ENCODE measurements at places on chromosomes 13 and 19.

DNA sequence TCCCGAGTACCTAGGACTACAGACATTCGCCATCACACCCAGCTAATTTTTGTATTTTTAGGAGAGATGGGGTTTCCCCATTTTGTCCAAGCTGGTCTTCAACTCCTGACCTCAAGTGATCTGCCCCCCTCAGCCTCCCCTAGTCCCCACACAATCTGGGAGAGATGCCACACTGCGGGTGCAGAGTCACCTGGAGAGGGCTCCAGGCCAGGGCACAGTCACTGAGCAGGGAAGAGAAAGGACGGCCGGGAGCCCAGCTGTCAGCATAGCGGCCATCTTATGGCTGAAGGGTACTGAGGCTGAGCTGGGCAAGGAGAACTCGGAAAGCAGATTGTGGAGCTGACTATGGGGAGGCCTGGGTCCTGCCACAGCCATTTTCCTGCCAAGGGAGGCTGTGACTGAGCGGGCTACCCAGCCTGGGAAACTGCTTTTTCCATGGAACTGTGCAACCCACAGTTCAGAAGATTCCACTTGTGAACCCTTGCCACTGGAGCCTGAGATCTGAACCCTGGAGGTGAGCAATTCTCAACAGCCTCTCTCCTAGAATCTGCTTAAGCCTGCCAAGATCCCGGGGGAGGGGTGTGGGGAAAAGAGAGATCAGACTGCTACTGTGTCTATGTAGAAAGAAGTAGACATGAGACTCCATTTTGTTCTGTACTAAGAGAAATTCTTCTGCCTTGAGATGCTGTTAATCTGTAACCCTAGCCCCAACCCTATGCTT is 109.2 kb downstream of the ZNF486 start:
- no peak for DNase-seq

GRCh38 chr13:106567474-106568298 is at the start of gene ARGLU1:
TSS of gene ARGLU1 (minus strand) at chr13:106568137. CDS start at chr13:106567919, 218 bp downstream.
- DNase-seq, result peak; percentile 94

GRCh38 chr13:113113846-113114271 is 8.3 kb downstream of the F7 start:
- DNase-seq, result no peak

DNA sequence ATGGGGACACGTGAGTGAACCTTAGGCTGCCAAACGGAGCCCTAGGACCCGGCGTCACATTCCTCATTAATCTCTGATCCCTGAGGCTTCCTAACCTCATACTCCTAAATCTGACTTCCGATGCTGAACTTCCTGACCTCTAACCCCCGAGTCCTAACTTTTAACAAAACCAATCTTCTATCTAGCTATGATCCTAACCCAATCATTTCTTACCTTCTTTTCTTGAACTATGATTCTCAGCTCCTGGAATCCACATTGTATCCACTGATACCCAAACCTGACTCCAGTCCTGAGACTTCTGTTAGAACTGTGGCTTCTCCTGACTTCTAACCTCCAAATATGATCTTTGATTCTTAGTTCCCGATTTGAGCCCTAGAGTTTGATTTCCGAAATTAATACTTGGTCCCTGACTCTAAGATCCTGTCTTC is 447 bp downstream of the NFKBIB start:
- no peak for DNase-seq

GRCh38 chr19:44740351-44740824 is 8.1 kb upstream of the BCL3 start:
- DNase-seq, result no peak

DNA sequence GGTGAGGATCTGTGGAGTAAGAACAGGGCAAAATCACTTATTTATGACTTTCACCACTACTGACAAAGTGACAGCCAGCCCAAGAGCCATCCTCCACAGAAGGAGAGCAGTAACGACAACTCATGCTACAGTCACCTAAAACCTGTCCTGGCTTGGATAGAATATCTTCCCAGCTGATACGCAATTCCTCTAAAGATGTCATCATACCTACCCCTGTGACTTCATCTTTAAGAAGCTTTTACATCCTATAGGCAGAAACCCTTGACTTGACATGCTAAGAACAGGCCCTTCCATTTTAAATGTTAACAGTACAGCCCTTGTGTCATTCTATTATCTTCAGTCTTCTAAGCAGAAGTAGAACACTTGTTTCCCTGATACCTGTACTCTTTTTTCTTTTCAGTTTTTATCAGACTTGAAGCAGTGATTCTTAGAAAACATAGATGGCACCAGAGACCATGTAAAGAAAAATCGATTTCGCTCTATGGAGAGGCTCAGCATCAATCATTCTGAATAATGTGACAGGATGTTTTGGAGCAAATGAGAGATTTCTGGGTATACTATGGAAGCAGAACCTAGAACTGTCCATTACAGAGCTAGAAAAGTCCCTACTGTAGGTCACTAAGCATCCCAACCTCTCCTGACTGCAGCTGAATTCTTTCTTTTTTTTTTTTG is 20.1 kb downstream of the STOML3 start:
- no peak for DNase-seq

DNA sequence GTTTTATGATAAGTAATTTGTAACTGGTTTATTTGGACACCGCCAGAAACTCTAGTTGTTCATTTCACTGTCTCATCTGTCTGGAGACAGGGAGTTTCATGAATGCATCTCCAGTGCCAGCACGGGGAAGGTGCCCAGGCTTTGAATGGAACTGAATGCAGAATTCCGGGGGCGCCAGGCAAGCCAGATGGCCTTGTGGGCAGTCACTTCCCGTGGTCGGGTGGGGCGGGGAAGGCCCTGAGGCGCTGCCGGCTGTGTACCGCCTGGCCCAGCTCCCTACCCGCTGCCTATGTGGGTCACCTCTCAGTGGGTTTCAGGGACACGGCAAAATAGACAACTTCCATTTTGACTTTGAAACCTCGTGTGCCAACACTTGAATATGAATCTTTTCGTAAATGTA is 28.8 kb upstream of the MCF2L start:
- no peak for DNase-seq

DNA sequence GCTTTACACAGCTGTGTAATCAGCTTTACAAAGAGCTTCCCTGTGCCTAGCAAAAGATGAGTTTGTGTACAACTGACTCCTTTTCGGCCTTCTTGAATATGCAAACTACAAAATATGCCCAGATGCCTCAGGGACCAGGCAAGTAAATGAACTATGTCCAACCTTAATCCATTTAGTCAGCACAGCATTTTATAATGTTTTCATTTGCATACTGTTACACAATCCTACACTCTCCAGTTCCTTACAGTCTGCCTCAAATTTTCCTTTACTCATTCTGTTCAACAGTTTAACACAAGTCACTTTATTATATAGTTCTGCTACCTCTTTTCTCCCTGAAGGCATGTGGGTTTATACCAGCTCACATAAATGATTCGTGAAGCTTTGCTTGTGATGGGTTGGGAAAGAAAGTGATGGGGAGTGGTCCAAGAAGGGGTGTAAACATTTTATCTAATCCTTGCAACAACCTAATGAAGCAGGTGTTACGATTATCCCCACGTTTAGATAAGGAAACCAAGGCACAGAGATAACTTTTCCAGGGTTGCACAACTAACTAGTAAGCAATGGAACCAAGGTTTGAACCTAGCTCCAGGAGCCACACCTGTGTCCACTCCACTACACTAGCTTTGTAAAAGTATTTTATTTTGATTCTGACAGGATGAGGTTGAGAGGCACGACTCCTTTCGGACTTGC is 3.3 kb upstream of the USP12 start:
- DNase-seq, result no peak

DNA sequence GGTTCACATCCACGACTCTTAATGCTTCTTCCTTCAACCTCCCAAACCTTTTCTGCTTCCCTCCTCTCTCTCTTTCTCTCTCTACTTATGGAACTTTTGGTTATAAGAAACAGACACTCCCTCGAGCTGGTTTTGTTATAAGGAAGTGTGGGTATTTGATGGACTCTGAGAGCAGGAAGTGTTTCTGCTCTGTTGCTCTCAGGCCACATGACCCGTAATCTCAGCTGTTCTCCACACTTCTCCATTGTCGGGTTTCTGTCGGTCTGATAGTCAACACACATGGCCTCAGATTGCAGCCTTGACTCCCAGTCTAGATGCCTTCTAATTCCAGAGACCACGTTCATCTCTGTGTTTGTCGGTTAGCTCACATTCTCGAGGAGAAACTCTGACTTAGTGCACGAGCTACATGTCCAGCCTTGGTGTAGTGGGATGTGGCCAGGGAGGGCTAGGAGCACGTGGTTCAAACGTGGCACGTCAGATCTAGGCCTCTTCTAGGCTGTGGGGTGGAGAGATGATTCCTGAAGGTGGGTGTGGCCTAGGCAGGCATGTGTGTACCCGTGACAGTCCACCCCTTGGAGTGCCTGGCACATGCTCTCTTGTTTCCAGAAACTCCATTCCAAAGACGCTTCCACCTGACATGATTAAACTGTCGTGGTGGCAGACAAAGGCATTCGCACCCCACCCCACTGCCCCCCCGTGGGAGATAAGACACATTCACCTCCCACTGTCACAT is 26.3 kb downstream of the CNFN start:
- DNase-seq, result no peak

GRCh38 chr19:15199661-15200552 is 888 bp downstream of the NOTCH3 start:
- DNase-seq, result no peak

DNA sequence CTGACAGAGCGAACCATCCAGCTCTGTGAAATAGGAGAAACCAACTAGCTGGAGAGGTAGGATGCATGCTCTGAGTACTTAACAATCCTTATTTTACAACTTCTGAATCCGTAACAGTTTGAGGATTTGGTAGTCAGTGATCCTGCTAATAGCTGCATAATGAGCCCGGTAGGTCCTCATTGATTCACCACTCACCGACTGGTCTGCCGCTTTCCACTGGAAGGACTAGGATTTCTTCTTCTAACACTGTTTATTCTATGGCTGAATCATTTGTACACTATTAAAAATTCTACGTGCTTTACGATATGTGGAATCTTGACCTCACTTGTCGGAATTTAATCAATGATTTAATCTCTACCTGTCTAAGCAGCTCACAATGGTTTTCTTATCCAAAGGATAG is 33.9 kb downstream of the SPATA13 start:
- no peak for DNase-seq

GRCh38 chr19:3071768-3072167 is 9.5 kb upstream of the TLE5 start:
- no peak for DNase-seq

DNA sequence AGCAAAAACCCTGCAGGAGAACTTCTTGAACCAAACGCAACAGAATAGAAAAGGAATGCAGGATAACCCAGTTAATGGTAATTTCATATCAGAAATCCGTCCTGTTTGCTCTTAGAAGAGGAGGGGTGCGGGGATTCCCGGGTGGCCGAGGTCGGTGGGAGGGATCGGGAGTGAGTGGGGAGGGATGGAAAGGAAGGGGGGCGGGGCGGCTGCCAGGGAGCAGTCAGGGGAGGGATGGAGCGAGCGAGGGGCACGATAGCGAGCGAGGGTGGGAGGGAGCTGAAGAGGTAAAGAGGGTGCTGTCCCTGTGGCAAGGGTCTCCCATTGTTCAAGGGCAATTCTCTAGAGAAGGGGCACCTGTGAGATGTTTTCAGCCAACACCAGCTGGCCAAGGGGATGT is 26.5 kb downstream of the CD177 start:
- DNase-seq, result no peak

DNA sequence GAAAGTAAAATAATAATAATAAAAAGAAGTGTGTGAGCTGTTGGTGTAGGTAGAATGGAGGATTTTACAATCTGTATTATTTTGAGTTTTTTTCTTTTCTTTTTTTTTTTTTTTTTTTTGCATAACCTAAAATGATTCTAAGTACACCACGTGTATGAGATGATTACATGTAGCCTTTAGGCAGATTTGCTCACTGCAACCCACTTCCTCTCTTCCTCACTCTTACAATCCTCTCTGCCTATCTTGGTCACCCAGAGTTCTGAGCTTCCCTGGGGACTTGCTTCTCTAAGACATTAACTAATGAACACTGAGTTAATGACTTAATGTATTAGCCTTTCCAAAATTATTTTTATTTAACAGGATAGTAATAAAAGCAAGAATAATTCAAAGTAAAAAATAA is 1169.6 kb downstream of the EFNB2 start:
- no peak for DNase-seq

DNA sequence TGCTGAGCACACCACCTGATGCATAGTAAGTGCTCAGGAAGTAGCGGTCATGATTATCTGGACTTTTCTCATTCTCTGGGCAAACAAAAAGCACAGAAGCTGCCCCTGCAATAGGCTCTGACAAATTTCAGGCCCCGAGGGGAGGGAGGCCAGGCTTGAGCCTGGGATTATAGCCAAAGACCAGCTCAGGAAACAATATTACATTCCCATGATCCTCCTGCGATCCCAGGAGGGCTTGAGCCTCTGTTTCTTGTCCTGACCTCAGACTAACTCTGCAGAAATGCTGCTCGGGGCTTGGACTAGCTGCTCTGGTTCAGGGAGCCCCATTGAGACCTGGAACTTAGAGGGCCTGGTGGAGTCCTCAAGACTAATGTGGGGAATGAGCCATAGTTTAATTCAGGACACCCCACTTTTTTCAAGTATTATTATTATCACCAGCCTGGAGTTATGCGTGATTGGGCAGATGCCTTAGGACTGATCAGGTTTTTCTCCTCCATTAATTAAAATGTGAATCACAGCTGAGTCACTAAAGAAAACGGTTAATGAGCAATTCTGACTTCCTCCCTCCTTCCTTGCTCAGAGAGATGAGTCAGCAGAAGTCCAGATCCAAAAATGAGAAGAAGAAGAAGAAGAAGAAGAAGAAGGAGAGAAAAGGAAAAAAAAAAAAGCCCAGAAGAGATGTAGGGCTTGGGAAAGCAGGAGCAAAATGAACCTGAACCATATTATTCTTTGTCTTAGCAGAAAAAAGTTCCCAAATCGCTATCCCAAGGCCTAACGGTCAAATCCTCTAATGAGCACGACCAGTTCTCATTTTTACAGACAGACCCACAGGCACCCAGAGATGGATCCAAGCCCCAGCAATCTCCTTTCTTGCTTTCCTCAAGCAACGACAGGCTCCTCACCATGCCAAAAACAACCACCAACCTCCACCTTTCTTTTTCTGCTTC is 107.2 kb downstream of the CACNA1A start:
- no peak for DNase-seq

GRCh38 chr13:22200440-22200839 is 529.6 kb downstream of the FGF9 start:
- no peak for DNase-seq

GRCh38 chr19:41929536-41930071 is 1.4 kb upstream of the ERFL start:
- no peak for DNase-seq
